ENCODE measurements at places on chromosomes 4 and X. TPM values are rescaled to one million over a fixed set of nuclear protein-coding genes. Genes with fewer than 3 reads are reported as not detected.

Gene MMRN1
- not detected for polyA plus RNA-seq

Gene DCAF4L1
- 0.06 TPM for polyA plus RNA-seq

Gene SHROOM4
- not detected for polyA plus RNA-seq

Gene SSX4B
- polyA plus RNA-seq: not detected

Gene EIF1AX
- polyA plus RNA-seq: 126 TPM

Gene PPEF2
- not detected for polyA plus RNA-seq

Gene ERCC6L
- 0.24 TPM for polyA plus RNA-seq

Gene TIGD4
- not detected for polyA plus RNA-seq

Gene SYN1
- polyA plus RNA-seq: 1.3 TPM

Gene HERC6
- 18.1 TPM for polyA plus RNA-seq

Gene PPARGC1A
- not detected for polyA plus RNA-seq

Gene PDE5A
- polyA plus RNA-seq: 1.1 TPM

Gene GATA1
- not detected for polyA plus RNA-seq

Gene CLIC2
- polyA plus RNA-seq: not detected

Gene PCDH19
- polyA plus RNA-seq: not detected

Gene PLXNA3
- polyA plus RNA-seq: 0.67 TPM

Gene DIPK2B
- polyA plus RNA-seq: 0.11 TPM

Gene CPZ
- polyA plus RNA-seq: not detected

Gene SMR3A
- not detected for polyA plus RNA-seq

Gene RAB41
- polyA plus RNA-seq: not detected

Gene NAP1L5
- polyA plus RNA-seq: 2.2 TPM

Gene CENPVL1
- polyA plus RNA-seq: not detected

Gene SMIM10
- polyA plus RNA-seq: 0.14 TPM

Gene ASB5
- not detected for polyA plus RNA-seq

Gene GABRG1
- polyA plus RNA-seq: not detected

Gene NCAPG
- polyA plus RNA-seq: not detected

Gene PDE6B
- 25.4 TPM for polyA plus RNA-seq

Gene TFE3
- 3.5 TPM for polyA plus RNA-seq

Gene MAOB
- polyA plus RNA-seq: not detected

Gene INPP4B
- 32.9 TPM for polyA plus RNA-seq

Gene PHEX
- not detected for polyA plus RNA-seq

Gene SERTM2
- not detected for polyA plus RNA-seq

Gene MAGEB10
- not detected for polyA plus RNA-seq

Gene SSX3
- not detected for polyA plus RNA-seq

Gene ATOH1
- not detected for polyA plus RNA-seq

Data from naive thymus-derived CD8-positive, alpha-beta T cell (primary cell).